ENCODE measurements at places on chromosomes 3 and 15.

- DNase-seq, result no peak
These were observed 107.2 kb upstream of the C2CD4B start for GRCh38 chr15:62272290-62272689.

GRCh38 chr15:63006032-63006878 lies 36.3 kb upstream of the TPM1 start:
- DNase-seq, result no peak

GRCh38 chr3:141790171-141790570 lies 27.0 kb downstream of the GRK7 start:
- no peak for DNase-seq

- no peak for DNase-seq
These were observed 41.1 kb upstream of the NEDD4 start for GRCh38 chr15:56034514-56034913.
